PC-3 (cell line): ENCODE measurements at places on chromosomes 16 and 17. TPM values are rescaled to one million over a fixed set of nuclear protein-coding genes. Genes with fewer than 3 reads are reported as not detected.

GRCh38 chr16:73912281-73912680 is 384.3 kb upstream of the PSMD7 start:
- no peak for DNase-seq

DNA sequence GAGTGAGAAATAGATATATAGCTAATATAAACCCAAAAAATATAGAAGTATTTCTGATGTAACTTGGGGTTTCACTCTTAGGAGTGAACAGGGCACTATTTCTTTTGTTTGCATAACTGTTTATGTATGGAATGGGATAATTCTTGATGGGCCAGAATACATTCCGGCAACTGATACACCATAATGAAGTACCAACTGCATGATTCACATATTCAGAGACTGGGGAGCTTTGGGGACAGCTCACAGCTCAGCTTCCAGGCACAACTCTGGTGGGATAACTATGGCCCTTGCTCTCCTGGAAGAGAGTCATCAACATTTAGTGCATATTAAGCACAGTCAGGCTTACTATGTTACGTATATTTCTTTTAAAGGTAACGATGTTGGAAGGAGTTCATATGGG is 42.1 kb upstream of the ADCY7 start:
- DNase-seq, result no peak

DNA sequence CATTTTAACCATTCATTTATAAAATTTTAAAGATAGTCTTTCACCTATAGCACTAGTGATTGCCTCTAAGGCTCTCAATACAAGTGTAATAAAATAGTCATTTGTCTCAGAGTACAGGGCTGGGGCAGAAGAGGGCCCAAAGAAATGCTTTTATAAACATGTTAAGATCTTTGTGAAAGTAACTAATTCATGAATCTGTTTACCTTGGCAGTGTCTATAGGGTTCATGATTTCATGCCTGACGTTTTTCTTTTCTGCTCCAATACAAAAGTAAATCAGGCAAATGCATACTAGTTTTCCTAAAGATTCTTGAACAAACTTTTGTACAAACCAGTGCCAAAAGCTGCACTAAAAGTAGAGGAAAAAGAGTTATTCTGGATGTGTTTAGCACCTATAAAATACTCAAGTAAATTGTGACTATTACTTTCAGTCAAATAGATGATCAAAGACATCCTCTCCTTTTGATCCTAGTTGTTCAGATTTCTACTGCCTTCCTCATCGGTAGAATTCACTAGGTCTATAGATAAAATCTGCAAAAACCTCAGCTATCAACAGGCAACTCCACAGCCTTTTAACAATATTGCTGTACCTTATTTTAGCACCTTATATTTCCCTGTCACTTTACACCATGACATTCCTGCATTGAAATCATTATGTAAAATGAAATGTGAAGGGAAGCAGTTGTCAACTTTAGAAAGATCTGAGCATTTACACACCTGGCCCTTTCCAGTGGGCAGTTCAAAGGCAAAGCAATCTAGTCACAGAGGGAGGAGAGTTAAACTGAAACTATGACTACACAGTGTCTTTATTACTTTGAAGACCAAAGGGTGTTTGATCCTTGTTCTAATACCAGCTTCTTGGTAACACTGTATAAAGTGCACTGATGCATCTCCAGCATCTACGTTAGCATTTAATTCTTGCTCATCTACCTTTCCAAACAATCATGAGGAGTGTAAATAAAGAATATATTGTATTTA is 100.0 kb upstream of the MED13 start:
- peak; percentile 67 for DNase-seq

GRCh38 chr16:51224317-51224716 is 73.2 kb upstream of the SALL1 start:
- DNase-seq, result no peak

DNA sequence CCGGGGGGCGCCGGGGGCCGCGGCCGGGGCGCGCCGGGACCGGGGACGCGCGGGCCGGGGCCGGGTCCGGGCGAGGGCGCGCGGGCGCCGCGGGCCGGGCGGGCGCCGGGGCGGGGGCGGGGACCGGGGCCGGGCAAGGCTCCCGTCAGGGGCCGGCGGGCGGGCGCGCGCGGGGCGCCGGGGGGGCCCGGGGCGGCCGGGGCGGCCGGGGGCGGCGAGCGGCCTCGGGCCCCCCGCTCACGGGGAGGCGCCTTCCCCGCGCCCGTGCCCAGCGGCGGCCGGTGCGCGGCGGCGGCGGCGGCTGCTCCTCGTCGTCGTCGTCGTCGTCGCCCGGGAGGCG is 563 bp downstream of the ZCCHC14 start:
- no peak for DNase-seq

DNA sequence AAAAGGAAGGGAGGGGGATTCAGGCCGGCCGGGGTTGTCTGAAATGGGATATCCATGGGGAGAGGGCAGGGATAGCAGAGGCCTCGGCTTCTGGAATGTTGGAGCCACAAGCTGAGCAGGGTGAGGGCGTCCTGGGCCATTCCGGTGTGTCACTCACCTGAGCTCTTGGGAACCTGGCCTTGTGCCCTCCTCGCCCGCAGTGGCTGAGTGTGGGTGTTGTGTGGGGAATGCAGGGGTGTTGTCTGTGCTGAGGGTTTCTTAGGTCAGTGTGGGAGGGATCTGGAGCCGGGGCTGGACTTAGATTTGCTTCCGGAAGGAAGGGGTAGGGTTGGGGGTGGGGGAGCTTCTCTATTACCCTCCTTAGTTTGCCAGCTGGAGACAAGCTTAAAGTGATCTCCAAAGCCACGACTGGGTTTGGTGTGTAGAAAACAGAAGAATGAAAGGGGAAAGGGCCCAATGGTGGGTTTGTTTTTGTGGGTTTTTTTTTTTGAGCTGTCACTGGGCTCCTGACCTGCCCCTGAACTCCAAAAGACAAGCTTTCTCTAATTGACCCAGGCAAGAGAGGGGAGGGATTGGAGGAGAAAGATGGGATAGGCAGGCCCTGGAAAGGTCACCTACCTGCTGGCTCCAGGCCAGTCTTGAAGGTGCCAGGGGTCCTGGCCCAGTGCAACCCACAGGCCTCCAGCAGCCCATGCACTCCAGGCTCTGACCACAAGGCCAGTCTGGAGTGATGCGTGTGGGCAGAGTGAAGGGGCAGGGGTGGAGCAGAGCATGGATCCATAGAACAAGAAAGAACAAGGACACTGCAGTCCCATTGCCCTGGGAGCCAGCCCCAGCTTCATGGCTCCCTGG is at the start of gene SULT1A2:
SULT1A2 (minus strand) TSS at position 211 of the 852 bp plus-strand sequence. CDS start 1,120 bp downstream, outside the sequence.
- no peak for DNase-seq

DNA sequence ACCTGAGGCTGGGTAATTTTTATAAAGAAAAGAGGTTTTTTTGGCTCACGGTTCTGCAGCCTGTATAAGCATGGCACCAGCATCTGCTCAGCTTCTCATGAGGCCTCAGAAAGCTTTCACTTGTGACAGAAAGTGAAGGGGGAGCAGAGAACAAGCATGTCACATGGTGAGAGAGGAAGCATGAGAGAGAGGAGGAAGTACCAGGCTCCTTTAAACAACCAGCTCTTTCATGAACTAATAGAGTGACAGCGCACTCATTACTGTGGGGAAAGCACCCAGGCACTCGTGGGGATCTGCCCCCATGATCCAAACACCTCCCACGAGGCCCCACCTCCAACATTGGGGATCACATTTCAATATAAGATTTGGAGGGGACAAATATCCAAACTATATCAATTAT is 86.8 kb downstream of the USP32 start:
- no peak for DNase-seq

- no peak for DNase-seq
Observed at GRCh38 chr16:50183316-50183715, 30.2 kb downstream of the TENT4B start.

GRCh38 chr17:72946156-72946555 is 146.3 kb downstream of the SLC39A11 start:
- no peak for DNase-seq

DNA sequence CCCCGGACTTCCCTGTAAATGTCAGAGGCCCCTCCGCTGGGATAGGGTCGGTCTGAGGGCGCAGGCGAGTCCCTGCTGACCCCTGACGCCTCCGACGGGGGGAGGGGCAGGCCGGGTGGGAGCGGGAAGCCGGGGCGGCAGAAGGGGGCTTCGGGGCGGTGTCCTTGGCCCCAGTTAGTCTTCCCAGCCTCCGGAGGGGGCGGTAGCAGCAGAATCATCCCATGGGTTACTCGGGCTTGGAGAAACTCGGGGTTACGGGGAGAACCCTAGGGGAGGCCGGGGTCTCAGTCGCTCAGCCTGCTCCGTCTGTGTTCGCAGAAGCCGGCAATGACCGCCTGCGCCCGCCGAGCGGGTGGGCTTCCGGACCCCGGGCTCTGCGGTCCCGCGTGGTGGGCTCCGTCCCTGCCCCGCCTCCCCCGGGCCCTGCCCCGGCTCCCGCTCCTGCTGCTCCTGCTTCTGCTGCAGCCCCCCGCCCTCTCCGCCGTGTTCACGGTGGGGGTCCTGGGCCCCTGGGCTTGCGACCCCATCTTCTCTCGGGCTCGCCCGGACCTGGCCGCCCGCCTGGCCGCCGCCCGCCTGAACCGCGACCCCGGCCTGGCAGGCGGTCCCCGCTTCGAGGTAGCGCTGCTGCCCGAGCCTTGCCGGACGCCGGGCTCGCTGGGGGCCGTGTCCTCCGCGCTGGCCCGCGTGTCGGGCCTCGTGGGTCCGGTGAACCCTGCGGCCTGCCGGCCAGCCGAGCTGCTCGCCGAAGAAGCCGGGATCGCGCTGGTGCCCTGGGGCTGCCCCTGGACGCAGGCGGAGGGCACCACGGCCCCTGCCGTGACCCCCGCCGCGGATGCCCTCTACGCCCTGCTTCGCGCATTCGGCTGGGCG is 542 bp downstream of the GUCY2D start:
- DNase-seq, result no peak

GRCh38 chr16:80369138-80369958 is 171.4 kb upstream of the DYNLRB2 start:
- DNase-seq, result peak; percentile 25

- no peak for DNase-seq
Observed at GRCh38 chr16:73023752-73024570, 24.0 kb downstream of the ZFHX3 start.

GUCY2D gene
- total RNA-seq, result 0.12 TPM in 1 of 2 replicates, not detected in the other

ADAT1 gene
- total RNA-seq, result 42.8 and 60.1 TPM in 2 replicates

GFAP gene
- 0.29 and 0.46 TPM in 2 replicates for total RNA-seq

CDH3 gene
- total RNA-seq, result 102 and 109 TPM in 2 replicates

ZNF469 gene
- total RNA-seq, result 3.1 and 5.8 TPM in 2 replicates

ITGB4 gene
- total RNA-seq, result 273 and 362 TPM in 2 replicates
